Breast epithelium (tissue), 4 donors: ENCODE measurements at places on chromosomes 7 and 10. TPM values are rescaled to one million over a fixed set of nuclear protein-coding genes. Genes with fewer than 3 reads are reported as not detected.
A peak's percentile ranks its signal among the peaks of the same experiment; 100 is the strongest.

Gene COX15
- 38.3 TPM for total RNA-seq

Gene ZNF425
- total RNA-seq: 2.1 TPM

Gene SFTPA1
- total RNA-seq: not detected

Gene COL26A1
- not detected for total RNA-seq

- no peaks in the 10 kb centered on the region for H3K36me3 ChIP-seq
- DNase-seq: no peak
- H3K27me3 ChIP-seq: no peaks in the 10 kb centered on the region
- H3K27ac ChIP-seq: no peak overlapping the region
These were observed 56.7 kb downstream of the SNX10 start for GRCh38 chr7:26348234-26348851.

DNA sequence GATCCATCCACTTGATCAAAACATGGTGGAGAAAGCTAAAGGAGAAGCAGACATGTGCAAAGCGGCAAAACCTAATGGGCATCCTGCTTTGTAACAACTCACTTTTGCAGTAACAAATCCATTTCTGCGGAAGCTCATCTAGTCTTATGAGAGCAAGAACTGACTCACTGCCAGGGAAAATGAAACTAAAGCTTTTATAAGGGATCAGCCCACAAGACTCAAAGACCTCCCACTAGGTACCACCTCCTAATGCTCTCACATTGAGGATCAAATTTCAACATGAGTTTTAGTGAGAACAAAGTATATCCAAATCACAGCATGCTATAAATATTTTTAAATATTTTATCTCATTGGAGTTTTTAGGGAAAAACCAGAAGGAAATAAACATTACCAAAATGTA is 120.1 kb upstream of the GNAI1 start:
- H3K27ac ChIP-seq: no peak overlapping the region
- H3K4me1 ChIP-seq: no peaks in the 10 kb centered on the region
- H3K27me3 ChIP-seq: no peaks in the 10 kb centered on the region
- DNase-seq: no peak

- no peak overlapping the region for H3K4me3 ChIP-seq
- no peak overlapping the region for H3K27ac ChIP-seq
- H3K36me3 ChIP-seq: no peaks in the 10 kb centered on the region
These were observed 2.5 kb downstream of the KAT6B start for GRCh38 chr10:74828946-74829345.

GRCh38 chr7:2566348-2566889 is 7.6 kb downstream of the IQCE start:
- no peaks in the 10 kb centered on the region for H3K36me3 ChIP-seq
- no peaks in the 10 kb centered on the region for H3K4me1 ChIP-seq
- no peak overlapping the region for H3K27ac ChIP-seq
- H3K27me3 ChIP-seq: no peaks in the 10 kb centered on the region
- DNase-seq: no peak

- no peaks in the 10 kb centered on the region for H3K27me3 ChIP-seq
- no peak overlapping the region for H3K4me3 ChIP-seq
- H3K36me3 ChIP-seq: no peaks in the 10 kb centered on the region
These were observed 56.5 kb downstream of the PLXDC2 start for GRCh38 chr10:19872504-19873271.

DNA sequence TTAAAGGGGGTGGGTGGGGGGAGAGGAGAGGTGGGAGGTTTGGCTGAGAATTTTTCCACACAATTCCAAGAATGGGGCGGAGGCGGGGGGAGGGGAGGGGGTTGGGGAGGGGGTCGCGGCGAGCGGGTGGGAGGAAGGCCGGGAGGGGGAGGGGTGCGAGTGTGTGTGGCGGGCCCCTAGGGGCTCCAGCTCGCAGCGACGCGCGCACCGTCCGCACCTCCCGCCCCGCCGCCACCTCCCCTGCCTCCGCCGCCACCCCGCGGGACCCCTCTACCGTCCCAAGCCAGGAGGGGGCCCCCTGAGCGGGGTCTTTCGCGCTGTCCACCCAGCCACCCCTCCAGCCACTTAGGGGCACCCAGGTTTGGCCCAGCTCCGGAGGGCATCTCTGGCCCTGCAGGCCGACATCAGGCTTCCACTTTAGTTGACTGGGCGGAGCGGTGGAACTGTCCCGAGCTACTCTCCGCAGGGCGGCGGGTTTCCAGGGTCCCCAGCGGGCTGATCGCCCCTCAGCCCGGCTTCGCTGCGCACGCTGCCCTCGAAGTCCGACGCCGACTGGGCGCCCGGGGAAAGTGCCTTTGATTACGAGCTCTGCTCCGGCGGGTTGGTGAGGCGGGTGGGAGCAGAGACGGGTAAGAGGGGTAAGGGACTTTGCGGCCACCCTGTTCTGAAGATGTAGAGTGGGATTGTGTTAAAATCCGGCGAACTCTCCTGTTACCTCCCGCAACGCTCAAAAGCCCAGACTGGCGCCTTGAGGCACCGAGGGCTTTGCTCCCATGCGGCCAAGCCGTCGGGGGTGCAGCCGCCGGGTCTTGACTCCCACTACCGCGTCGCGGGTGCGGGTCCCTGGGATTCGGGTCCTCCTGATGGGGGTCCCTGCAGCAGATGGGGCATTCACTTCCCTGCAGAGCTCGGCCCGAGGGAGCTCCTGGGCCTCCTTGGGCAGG is 1.8 kb upstream of the VAX1 start:
- DNase-seq: no peak
- H3K27ac ChIP-seq: no peak overlapping the region
- H3K36me3 ChIP-seq: no peaks in the 10 kb centered on the region

DNA sequence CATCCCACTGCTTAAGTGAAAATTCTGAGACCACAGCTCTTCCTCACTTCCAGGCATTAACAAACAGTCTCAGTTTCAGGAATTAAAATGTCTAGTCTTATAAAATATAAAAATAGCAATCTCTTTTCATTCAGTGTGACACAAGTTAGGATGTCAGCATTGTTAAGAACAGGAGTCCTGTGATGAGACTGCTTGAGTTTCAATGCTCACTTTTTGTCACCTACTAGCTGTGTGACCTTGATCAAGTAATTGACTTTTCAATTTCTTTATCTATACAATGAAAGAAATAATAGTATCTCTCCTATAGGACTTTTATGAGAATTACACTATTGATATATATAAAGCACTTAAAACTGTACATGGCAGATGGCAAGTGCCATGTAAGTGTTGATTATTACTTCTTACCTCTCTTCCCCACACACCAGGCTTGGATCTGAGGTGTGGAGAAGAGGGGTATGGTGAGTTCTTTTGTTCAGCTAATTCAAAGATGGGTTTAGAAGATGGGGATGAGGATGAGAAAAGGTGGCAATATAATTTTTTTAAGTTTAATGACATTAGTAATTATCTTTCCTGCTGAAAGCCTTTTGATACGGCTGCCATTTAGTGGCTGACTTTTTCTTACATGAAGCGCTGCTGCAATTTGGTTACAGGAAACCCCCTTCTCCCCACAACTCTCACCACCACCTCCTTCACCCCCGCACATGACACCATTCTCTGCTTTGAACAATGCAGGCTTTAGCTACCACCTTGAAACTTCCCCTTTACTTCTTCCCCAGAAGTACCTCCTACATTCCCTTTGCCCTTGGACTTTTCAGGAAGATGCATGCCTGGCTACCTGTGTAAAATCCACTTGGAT is 20.8 kb upstream of the HYAL4 start:
- no peak for DNase-seq
- H3K4me3 ChIP-seq: no peak overlapping the region
- no peaks in the 10 kb centered on the region for H3K27me3 ChIP-seq
- no peak overlapping the region for H3K27ac ChIP-seq

DNA sequence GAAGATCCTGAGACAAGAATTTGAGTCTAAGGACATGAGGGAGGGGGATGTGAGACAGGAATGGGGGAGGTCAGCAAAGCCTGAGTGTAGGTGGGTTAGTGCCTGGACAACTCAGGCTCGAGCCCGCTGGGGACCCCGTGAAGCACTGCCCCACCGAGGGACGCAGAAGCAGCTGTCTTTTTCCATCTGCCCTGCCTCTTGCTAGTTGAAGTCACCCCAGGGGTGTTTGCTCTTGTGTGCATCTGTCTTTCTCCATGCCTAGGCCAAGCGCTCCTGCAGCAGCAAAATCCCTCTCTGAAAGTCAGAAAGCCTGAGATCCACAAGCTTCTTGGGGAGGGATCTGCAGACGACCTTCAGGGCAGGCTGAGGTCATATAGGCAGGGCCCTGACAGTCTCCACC is 79.0 kb upstream of the CELF2 start:
- H3K4me1 ChIP-seq: no peaks in the 10 kb centered on the region
- no peaks in the 10 kb centered on the region for H3K27me3 ChIP-seq
- H3K27ac ChIP-seq: no peak overlapping the region

DNA sequence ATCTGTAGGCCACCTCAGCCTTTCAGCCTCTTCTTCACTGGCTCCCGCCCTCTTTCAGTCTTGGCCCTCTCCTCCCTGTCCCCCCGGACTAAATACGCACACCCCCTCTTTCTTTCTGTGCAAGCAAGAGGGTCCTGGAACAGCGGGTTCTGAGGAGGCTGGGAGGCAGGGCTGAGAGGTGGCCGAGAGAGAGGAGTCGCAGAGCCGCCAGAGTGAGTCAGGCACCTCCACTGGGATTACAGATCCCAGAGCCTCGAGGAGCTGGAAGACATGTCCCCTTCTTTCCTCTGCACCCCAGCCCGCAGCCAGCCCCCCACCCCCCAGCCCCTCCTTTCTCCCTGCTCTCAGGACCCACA is 182 bp downstream of the CCDC136 start:
- DNase-seq: no peak
- H3K27ac ChIP-seq: no peak overlapping the region
- H3K36me3 ChIP-seq: no peaks in the 10 kb centered on the region
- no peaks in the 10 kb centered on the region for H3K4me1 ChIP-seq
- H3K27me3 ChIP-seq: no peaks in the 10 kb centered on the region

- H3K4me3 ChIP-seq: peak overlapping the region; percentile 70
- H3K27me3 ChIP-seq: no peaks in the 10 kb centered on the region
- DNase-seq: no peak
- no peaks in the 10 kb centered on the region for H3K36me3 ChIP-seq
These were observed 3.6 kb downstream of the ARHGAP21 start for GRCh38 chr10:24720096-24720495.

DNA sequence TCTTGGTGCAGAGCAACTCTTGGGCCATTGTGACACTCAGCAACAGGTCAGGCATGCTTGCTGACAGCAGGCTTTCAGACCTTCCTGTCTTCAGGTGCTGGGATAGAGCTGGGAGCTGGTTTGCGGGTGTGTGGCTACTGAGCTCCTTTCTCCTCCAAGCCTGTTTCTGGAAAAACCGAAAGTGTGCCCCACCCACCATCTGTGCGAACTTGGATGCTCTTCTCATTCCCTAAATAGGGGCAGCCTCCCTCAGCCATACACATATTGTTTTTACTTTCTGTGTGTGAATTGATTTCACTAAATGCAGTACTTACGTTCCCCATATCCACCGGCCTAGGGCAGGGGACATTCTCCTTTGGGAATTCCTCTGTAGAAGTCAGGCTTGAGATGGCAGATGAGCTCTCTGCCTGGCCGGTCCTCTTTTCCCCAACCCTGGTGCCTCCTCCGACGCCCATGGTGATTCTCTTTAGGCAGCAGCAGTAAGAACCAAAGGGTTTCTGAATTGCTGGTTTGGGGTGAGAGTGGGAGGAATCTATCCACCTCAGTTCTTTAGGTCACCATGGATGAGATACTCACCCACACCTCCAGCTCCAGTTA is 6.3 kb upstream of the NEUROG3 start:
- H3K4me1 ChIP-seq: no peaks in the 10 kb centered on the region
- no peaks in the 10 kb centered on the region for H3K36me3 ChIP-seq
- H3K27me3 ChIP-seq: no peaks in the 10 kb centered on the region
- no peak overlapping the region for H3K4me3 ChIP-seq
- DNase-seq: no peak

DNA sequence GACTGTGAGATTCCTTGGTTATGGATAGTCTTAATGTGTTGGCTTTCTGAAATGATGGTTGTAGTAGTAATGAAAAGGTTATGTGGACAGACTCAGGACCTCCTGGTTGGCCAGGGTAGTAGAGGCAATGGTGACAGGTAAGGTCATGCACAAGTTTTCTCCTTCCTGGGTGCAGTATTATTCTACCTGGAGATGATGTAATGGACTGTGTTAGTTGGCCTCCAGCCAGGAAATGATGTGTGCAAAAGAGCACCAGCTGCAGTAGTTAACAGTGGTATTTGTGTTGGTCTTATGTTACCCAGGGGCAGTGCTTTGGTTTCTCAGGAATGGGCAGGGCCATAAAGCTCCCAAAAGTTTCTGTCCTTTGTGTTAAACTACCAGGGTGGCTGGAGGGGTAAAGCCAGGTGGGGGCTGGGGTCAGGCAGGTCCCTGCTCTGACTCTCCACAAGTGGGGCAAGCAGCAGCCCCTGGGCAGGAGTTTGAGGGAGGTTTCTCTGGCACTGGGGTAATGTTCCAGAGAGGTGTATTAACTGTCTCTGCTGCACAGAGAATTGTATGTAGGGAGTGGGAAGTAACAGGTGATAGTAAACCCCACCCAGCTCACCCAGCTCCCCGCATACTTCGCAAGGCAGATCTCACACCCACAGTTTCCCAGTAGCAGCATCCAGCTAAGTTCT is 36.3 kb downstream of the GPR22 start:
- H3K4me1 ChIP-seq: no peaks in the 10 kb centered on the region
- no peaks in the 10 kb centered on the region for H3K36me3 ChIP-seq
- DNase-seq: peak; percentile 55
- H3K27me3 ChIP-seq: no peaks in the 10 kb centered on the region
- peak overlapping the region; percentile 65 for H3K27ac ChIP-seq
- H3K4me3 ChIP-seq: no peak overlapping the region

DNA sequence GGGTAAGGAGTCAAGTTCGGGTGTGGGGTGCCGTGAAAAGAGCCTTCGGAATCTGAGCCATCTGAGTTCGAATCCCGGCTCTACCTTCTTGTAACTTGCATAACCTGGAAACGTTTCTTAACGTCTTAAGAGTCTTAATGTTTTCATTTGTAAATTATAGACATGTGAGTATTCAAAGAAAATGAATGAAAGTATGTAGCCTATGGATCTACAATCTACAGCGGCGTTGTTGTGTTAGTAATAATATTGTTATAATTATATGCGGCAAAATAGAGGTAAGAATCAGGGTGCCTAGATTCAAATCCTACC is 559 bp downstream of the VTI1A start:
- no peaks in the 10 kb centered on the region for H3K4me1 ChIP-seq
- DNase-seq: no peak
- H3K27ac ChIP-seq: peak overlapping the region; percentile 88

GRCh38 chr7:134535272-134535918 is 8.0 kb downstream of the AKR1B10 start:
- H3K4me1 ChIP-seq: no peaks in the 10 kb centered on the region
- H3K27ac ChIP-seq: no peak overlapping the region
- no peak overlapping the region for H3K4me3 ChIP-seq

GRCh38 chr10:86064931-86065662 is 301.5 kb downstream of the GRID1 start:
- DNase-seq: no peak
- H3K4me3 ChIP-seq: no peak overlapping the region
- no peak overlapping the region for H3K27ac ChIP-seq
- H3K27me3 ChIP-seq: no peaks in the 10 kb centered on the region
- H3K4me1 ChIP-seq: no peaks in the 10 kb centered on the region
- no peaks in the 10 kb centered on the region for H3K36me3 ChIP-seq
